ENCODE measurements at places on chromosomes 4 and X. TPM values are rescaled to one million over a fixed set of nuclear protein-coding genes. Genes with fewer than 3 reads are reported as not detected.

The UTP3 gene
- 28.7 TPM for total RNA-seq

The TNMD gene
- not detected for total RNA-seq

The DIAPH2 gene
- 11.8 TPM for total RNA-seq

The FGFRL1 gene
- total RNA-seq, result 8.9 TPM

The DCAF8L2 gene
- not detected for total RNA-seq

The NAP1L3 gene
- 1.3 TPM for total RNA-seq

The FGB gene
- not detected for total RNA-seq

The MFAP3L gene
- 0.25 TPM for total RNA-seq

The MAGED4B gene
- total RNA-seq, result 2.9 TPM

The FGF16 gene
- not detected for total RNA-seq

The SMIM9 gene
- total RNA-seq, result not detected

The NPY1R gene
- total RNA-seq, result not detected

The TMEM187 gene
- 12.6 TPM for total RNA-seq

The PLP1 gene
- not detected for total RNA-seq

The DNAAF6 gene
- not detected for total RNA-seq

The GPC3 gene
- 0.13 TPM for total RNA-seq

The ETDB gene
- total RNA-seq, result not detected

The PARM1 gene
- total RNA-seq, result not detected

The SPATA18 gene
- total RNA-seq, result 0.48 TPM

The AVPR2 gene
- not detected for total RNA-seq

The SULT1B1 gene
- 3.7 TPM for total RNA-seq

The GDPD2 gene
- total RNA-seq, result 0.23 TPM

The PPEF1 gene
- not detected for total RNA-seq

The TKTL2 gene
- total RNA-seq, result not detected

The EXOC1L gene
- total RNA-seq, result not detected

The PLP2 gene
- 267 TPM for total RNA-seq

The GAGE12E gene
- total RNA-seq, result not detected

The CRMP1 gene
- total RNA-seq, result 0.30 TPM

The PNMA6E gene
- not detected for total RNA-seq

The NEUROG2 gene
- not detected for total RNA-seq

The UCP1 gene
- total RNA-seq, result not detected

The AKAP4 gene
- total RNA-seq, result not detected

The CFP gene
- total RNA-seq, result 15.7 TPM

The KLKB1 gene
- not detected for total RNA-seq

The ERCC6L gene
- total RNA-seq, result 9.0 TPM

The HMGN5 gene
- total RNA-seq, result 3.3 TPM

The SOWAHD gene
- 1.9 TPM for total RNA-seq

The GABRE gene
- not detected for total RNA-seq

The DKK2 gene
- total RNA-seq, result not detected

The FOXO4 gene
- total RNA-seq, result 18.4 TPM

The DMD gene
- 1.4 TPM for total RNA-seq

The NAT8L gene
- total RNA-seq, result 0.08 TPM

The GLRA3 gene
- not detected for total RNA-seq

The SOD3 gene
- not detected for total RNA-seq

The GLRB gene
- not detected for total RNA-seq
